ENCODE measurements at places on chromosomes 16 and 17. TPM values are rescaled to one million over a fixed set of nuclear protein-coding genes. Genes with fewer than 3 reads are reported as not detected.

Gene ENPP7
- not detected for total RNA-seq

Gene TM4SF5
- not detected for total RNA-seq

Gene SLC7A5
- total RNA-seq = 68.7 TPM

Gene NPIPB6
- total RNA-seq = not detected

Gene SLC43A2
- 1.3 TPM for total RNA-seq

Gene GDPD3
- total RNA-seq = 5.1 TPM

Data from tracheal epithelial cell (primary cell).